ENCODE measurements at places on chromosomes 6 and 20.

DNA sequence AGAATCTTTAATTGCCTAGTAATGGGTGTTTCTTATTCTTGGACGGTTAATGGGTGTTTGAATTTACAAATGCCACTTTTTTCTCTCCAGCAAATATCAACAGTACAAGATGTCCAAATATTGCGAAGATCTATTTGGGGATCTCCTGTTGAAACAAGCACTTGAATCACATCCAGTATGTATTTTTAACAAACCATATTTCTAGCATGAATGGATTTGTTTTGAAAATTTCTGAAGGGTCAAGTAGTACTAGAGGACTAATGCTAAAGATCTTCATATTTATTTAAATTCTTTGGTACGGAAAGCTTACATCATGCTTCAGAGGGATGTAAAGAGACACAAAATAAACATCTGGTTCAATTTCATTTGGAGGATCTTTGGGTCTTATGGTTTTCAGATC, 123.9 kb upstream of the LAMP5 start:
- no peak for DNase-seq

- DNase-seq: no peak
Measured at GRCh38 chr20:47438464-47439381, 63.0 kb upstream of the NCOA3 start.

DNA sequence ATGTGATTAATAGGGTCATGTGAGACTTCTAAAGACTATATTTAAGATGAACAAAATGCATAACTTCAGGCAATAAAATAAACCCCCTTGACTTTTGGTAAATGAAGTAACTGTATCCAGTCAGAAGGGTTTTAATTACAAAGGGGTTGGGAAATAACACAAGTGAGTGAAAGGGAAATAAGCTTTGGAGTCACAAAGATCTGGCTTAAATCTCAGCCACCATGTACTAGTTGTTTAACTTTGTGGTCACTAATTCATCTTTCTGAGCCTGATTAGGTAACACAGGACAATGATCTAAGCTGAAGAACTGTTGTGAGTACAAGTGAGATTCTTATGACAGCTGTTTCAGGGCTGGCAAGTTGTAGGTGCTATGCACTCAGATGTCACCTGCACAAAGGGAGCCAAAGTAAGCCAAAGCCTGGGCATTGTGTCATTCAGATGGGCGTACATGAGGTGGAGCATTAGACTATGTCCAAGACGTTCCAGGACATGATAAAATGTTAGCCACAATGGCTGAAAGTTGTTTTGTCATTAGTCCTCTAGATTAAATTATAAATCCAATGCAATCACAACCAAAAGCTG, 13.8 kb downstream of the TOMM34 start:
- DNase-seq: no peak

DNA sequence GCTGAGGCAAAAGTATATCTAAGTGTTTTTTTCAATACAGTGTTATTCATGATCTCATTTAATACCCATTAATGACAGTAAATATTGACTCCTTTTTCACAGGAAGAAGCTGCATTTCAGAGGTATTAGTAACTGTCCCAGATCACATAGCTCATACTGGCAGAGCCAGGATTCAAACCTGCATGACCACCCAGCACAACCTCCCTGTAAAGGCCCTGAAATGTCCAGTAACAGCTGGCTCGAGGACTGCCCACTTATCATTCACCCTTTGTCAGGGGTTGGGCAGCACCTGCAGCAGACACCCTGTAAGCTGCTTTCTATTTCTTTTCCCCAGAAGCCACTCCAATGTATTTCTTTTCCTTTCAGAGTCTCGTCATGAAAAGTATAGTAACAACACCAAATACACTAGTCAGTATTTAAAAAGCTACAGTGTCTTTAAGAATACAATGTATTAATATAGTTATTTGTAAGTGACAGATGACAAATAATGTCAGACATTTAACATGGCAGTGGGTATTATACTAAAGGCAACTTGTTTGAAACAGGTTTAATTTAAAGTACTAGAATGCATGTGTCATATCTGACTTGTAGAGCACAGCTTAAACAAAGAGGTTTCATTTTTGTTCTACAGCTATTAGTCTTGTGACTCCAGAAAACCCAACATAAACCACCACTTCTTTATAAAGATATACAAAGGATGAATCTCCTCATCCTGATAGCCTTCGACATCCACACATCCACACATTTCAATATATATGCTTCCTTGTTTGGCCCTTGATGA, 841.6 kb upstream of the GJE1 start:
- no peak for DNase-seq

DNA sequence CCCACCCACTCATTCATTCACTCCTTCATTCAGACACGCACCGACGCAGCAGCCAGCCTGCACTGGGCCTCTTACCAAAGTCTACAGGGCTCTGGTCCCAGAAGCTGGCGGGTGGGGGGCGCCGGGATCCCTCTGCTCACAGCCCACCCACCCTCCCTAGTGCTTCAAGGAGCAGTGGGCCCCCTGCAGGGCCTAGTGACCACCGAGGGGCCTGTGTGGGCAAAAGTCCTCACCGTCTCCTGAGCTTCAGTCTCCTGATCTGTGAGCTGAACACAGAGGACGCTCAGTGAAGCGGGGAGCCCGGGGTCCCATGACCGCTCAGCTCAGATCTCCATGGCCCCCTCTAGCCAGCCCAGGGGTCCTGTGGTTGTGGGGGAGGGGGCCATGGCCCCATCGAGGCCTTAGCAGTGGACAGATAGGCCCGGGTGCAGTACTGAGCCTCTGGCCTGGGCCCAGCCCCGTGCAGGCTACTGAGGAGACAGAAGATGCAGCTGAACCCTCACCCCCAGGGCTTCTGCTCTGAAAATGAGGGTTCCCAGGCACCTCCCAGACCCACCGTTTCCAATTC, 33.4 kb upstream of the MRGBP start:
- no peak for DNase-seq

DNA sequence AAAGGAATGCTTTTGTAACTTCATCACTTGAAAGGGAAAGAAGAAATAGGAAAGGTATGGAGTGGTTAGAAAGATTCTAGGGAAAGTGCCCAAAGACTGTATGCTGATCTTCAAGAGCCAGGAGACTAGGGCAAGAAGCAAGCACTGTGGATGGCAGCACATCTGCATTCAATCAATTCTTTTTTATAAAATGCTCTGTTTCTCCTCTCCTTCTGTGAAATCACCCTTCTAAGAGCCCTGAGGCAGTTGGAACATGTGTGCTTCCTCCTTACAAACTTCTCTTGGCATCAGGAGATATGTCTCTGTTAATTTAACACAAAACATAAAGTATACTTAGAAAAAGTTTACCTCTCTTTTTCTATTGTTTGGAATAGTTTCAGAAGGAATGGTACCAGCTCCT, 1162.2 kb upstream of the GJE1 start:
- no peak for DNase-seq

DNA sequence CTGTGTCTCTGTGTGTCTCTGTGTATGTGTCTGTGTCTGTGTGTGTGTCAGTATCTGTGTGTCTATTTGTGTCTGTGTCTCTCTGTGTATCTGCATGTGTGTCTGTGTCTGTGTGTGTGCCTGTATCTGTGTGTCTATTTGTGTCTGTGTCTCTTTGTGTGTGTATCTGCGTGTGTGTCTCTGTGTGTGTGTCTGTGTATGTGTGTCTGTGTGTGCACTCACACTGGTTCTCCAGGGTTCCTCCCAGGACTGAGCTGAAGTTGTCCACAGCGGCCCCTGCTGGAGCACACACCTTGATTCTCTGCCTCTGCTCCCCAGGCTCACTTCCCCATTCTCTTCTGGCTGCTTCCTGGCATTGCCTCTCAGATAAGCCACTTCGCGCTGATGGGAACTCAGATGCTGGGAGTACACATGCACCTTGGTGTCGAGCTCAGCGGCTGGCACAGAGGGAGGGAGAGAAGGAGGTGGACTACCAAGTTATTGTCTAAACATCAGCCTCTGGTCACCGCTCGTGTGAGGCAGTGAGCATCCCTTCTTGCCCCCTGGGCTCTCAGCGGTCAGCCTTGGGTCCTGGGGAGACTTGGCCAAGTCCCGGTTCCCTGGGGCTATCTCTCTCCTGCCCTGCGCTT, 104.9 kb upstream of the NXT1 start:
- DNase-seq: no peak

All from activated naive CD4-positive, alpha-beta T cell (primary cell).